ENCODE measurements at places on chromosomes 5 and 9.

DNA sequence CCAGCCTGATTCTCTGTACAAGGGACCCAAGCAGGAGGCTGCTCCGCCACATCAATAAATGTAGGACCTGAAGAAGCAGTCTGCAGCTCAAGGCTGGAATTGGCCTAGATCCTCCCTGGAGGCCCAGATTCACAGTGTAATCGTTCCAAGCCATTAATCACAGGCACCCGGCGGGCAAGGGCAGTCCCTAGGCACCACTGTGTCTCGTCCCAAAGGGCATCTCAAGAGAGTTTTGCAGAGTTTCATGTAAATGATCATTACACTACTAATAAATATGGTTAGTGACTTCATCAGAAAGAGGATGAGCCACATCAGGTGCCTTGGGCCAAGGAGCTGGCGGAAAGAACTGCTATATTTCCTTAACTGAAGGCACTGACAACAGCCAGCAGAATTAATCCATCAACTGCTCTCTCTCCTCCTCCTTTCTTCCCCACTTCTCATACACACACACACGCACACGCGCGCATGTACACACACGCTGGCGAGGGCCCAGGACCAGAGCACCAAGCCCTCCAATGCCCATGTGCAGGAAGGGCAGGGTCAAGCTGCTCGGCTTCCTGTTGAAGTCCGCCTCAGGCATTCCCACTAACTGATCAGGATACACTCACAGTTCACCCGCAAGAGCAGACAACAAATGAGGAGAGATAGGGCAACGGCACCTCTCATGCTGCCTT, 33.9 kb downstream of the GNAQ start:
- DNase-seq = peak; percentile 88

GRCh38 chr5:77353251-77353650, 138.9 kb downstream of the WDR41 start:
- peak; percentile 33 for DNase-seq

DNA sequence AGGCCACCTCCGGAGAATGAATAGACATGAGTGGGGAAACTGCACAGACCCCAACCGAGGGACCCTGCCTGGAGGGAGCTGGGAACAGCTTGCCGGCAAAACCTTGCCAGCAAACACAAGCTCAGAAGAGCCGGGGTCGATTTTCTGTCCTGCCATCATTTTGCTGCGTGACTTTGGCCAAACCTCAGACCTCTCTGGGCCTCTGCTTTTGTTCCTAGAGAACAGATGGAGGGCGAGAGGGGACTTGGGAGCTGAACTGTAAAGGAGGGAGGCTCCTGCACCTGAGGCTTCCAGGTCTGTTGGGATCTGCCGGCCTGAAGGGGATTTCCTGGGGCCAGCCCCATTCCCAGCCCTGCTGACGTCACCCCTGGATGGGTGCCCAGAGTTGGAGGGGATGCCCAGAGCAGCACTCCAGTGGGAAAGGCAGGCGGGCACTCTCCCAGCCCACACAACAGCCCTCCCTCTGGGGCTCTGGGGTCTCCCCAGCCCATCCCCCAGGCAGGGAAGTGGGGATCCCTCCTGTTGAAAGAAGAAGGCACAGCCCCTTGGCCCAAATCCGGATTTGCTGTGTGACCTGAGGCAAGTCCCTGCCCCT, 40.4 kb upstream of the SYNPO start:
- DNase-seq = peak; percentile 94

GRCh38 chr5:73494721-73495120, 3.5 kb upstream of the BTF3 start:
- DNase-seq = no peak

DNA sequence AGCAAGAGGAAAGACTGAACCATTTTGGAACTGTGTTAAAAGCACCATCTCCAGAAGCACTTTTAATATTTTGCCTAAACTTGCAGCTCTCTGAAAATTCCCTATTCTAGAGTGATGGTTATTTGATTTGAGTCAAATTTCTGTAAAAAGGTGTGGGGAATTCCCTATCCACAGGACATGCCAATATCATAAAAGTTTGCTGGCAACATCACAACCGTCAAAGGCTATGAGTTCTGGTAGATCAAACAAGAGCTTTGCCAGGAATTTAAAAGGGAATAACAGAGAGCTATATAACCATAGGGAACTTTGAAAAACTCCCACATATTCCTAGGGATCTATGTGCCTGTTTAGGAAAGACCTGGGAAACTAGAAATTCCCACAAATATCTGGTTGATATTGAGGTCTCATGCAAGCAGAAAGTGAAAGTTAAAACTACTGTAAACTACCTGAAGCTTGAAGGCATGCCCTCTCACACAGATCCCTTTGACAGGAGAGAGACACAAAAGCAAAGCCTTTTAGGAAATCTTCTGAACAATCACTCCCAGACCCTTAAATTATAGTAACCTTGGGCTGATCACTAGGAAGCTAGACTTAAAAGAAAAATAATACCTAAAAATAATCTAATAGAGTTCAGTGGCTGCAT, 549.9 kb downstream of the ANXA1 start:
- DNase-seq = no peak

GRCh38 chr5:72662305-72662704, 154.2 kb upstream of the TNPO1 start:
- DNase-seq = no peak

- peak; percentile 35 for DNase-seq
Measured at GRCh38 chr5:154477382-154478223, 424 bp downstream of the HAND1 start.

GRCh38 chr9:87810008-87810407, 72.7 kb upstream of the SPATA31E1 start:
- DNase-seq = no peak

- DNase-seq = no peak
Measured at GRCh38 chr9:97445119-97445701, 33.3 kb downstream of the TDRD7 start.

GRCh38 chr5:157555037-157555640, 20.4 kb downstream of the ADAM19 start:
- DNase-seq = no peak

DNA sequence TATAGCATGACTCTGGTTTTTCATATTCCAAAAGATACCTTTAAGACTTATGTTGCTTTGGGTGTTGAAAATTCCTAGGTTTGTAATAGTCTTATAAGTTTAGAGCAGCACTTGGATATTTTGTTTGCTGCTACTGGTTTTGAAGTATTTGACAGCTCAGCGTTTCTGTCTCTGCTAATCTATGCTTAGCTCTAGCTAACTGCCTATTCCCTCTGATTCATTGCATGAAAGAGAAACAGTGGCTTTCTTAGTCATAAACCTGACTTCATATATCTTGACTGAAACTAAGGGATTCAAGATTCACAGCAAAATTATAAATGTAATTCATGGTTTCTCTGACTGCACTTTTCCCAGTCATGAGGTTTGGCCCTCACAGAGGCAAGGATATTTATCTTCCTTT, 35.6 kb upstream of the ANXA1 start:
- DNase-seq = no peak

All from BE2C (cell line).